ENCODE measurements at places on chromosomes 2 and 18. TPM values are rescaled to one million over a fixed set of nuclear protein-coding genes. Genes with fewer than 3 reads are reported as not detected.

The FOXD4L1 gene
- total RNA-seq = 1.1 TPM

The GALR1 gene
- 0.54 TPM for total RNA-seq

The EMILIN2 gene
- 6.1 TPM for total RNA-seq

The NIF3L1 gene
- total RNA-seq = 20.7 TPM

GRCh38 chr2:133651861-133652260, 83.6 kb upstream of the NCKAP5 start:
- DNase-seq = no peak

GRCh38 chr2:120398051-120398995, 52.4 kb downstream of the INHBB start:
- peak; percentile 58 for DNase-seq

GRCh38 chr2:107354175-107354574, 468.2 kb upstream of the ST6GAL2 start:
- DNase-seq = no peak

DNA sequence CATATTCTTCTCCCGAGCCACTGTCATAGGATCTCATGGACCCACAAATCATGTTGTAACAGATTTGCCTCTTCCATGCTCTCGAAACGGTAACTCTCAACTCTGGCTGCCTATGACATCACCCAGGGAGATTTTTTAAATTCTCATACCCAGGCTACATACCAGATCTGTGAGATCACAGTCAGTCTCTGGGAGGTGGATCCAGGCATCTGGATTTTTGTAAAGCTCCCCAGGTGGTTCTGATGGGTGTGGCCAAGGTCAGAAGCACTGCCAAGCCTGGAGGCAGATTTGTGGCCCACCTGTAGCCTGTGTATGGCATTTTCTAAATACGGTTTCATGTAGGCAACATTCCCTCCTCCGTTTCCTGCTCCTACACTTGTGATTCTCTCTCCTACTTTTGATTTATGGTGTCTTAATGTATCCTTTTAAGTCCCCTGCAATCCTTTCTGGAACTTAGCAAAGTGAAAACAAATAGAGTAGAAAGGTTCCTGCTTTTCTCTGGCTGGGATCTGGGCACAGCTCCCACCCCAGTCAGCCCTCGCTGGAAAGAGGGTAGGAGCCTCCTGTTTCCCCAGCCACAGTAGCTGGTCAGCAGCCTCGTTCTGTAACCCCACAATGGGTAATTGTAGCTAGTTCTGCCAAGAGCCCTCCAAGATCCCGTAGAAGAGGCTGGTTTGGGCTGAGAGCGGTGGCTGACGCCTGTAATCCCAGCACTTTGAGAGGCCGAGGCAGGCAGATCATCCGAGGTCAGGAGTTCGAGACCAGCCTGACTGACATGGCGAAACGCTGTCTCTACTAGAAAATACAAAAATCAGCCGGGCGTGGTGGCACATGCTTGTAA, 96.2 kb downstream of the KLHL29 start:
- no peak for DNase-seq

- no peak for DNase-seq
Measured at GRCh38 chr2:157304811-157305722, 20.6 kb downstream of the ERMN start.

GRCh38 chr2:26590508-26590907, 50.7 kb downstream of the CIB4 start:
- DNase-seq = no peak

- no peak for DNase-seq
Measured at GRCh38 chr18:25825056-25825455, 265.4 kb downstream of the SS18 start.

DNA sequence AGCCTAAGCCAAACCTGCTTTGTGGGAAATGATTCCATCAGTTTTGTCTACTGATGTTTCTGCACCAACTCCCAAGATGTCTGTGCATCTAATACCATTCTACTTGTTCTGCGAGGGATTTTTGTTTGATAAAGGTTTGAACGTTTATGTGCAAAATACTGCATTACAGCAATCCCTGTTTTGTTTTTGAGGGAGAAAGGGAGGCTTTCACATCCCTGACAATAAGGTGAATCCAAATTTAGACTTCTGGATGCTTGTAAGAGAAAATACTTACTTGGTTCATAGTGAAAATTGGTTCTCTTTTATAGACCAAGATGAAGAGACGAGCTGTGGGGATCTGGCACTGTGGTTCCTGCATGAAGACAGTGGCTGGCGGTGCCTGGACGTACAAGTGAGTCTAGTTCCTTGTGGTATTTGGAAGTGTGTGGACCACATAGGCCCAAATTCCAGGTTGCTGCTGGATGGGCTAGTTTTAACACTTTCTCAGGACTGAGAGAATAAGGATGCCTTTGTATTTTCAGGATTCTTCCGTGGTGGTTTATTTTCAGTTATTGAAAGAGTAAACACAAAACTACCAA, 1.1 kb downstream of the RPL37A start:
- no peak for DNase-seq

DNA sequence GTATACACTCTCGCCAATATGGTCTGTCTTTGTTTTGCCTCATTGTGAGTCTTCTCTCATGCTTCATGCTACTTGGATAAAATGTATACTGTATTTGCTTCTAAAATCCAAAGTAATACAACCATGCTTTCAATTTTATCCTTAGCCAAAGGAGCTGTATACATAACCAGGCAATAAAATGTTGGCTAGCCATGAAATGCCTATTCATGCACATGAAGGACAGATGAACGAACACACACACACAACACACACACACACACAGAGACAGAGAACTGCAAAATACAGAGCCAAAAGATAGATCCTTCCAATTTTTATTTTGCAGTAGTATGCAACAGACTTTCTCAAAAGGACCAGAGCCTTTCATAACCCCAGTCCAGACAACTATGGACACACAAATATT, 113.7 kb downstream of the SATB2 start:
- DNase-seq = no peak

DNA sequence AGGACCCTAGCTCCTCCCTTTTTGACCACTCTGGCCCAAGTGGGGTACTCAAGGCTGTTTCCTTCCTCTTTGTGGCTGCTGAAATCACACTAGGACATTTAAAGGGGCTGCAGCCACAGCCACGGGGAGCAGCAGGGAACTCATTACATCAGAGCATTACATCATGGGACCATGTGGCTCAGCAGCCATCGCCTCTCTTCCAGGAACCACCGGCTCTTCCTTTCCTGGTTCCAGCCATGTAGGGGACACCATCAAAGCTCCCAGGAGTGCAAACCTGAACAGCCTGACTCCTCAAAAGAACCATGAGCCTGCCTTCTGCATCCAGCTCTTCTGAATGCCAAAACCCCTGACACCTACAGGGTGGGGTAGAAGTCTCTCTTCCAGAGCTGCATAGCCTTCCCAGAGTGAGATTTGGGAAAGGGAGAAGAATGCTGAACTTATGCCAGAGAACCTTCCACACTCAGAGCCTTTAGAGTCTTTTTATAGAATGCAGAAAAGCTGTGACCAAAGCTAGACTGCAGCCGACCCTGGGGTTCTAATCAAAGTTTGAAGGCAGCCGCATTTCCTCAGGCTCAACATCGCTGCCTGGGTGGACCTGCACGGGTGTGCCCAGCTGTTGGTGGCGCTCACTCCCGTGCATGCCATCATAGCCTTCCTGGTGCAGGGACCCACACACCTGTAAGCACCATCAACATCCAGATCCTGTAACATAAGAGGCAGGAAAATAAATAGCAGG, 121.7 kb downstream of the KLHL29 start:
- no peak for DNase-seq

All from sigmoid colon (tissue), 7 donors.